ENCODE measurements at places on chromosomes 5 and 9.

DNA sequence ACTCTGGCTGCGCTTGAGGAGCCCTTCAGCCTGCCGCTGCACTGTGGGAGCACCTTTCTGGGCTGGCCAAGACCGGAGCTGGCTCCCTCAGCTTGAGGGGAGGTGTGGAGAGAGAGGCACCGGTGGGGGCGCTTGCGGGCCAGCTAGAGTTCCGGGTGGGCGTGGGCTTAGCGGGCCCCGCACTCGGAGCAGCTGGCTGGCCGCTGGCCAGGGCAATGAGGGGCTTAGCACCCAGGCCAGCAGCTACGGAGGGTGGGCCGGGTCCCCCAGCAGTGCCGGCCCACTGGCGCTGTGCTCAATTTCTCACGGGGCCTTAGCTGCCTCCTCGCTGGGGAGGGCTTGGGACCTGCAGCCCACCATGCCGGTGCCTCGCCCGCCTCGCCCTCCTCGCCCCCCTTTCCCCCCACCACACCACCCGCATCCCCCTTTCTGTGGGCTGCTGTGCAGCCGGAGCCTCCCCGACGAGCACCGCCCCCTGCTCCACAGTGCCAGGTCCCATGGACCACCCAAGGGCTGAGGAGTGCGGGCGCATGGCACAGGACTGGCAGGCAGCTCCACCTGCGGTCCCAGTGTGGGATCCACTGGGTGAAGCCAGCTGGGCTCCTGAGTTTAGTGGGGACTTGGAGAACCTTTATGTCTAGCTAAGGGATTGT, 954.5 kb downstream of the DTWD2 start:
- no peak for DNase-seq

GRCh38 chr5:43007911-43008362, 32.2 kb downstream of the ANXA2R start:
- DNase-seq = peak; percentile 64

GRCh38 chr9:35603506-35603985, 1.5 kb upstream of the TESK1 start:
- no peak for DNase-seq

GRCh38 chr5:60826653-60827052, 17.4 kb downstream of the ELOVL7 start:
- no peak for DNase-seq

GRCh38 chr5:7884491-7885267, 15.7 kb downstream of the MTRR start:
- no peak for DNase-seq

DNA sequence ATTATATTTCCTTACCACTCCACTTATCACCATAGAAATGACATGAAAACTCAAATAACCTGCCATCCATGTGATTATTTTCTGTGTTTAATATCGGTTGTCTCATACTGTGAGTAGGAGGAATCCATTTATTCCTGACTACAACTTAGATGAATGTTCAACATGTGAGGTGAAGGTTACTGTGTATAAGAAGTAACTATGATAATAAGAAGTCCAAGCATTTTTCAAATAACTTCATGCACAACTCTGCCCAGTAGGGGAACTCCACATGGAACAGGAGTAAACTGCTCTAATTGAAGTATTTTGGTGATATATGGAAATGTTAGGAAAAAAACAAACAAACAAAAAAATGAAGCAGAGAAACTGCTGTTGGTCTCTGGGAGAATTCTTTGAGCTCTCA, 447.5 kb upstream of the GRIN3A start:
- DNase-seq = no peak

DNA sequence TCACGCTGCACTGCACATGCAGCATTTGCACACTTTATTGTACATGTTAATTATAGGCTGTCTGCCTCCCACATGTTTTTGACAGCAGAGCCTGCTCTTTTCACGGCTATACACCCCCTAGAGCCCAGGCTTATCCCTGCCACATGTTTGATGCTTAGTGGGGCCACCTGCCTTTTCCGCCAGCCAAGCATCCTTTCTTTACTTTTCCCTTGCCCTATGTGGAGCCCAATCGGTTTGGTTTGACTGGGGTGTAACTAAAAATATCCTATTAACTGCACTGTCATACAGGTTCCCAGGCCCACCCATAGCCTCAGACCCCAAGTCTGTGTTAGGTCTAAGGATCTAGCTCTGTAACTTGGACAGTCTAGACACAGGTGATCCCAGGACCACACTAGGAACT, 18.9 kb upstream of the S1PR3 start:
- DNase-seq = no peak

- no peak for DNase-seq
Observed at GRCh38 chr5:71924325-71924724, 182.9 kb upstream of the MAP1B start.

Measured in stimulated activated CD8-positive, alpha-beta memory T cell treated with anti-CD3 and anti-CD28 coated beads, Interleukin-12 subunit alpha, Interleukin-12 subunit beta, amount 100 ng/mL, for 1 hour (primary cell).